Placental pericyte (primary cell): ENCODE measurements at places on chromosomes 7 and 10. TPM values are rescaled to one million over a fixed set of nuclear protein-coding genes. Genes with fewer than 3 reads are reported as not detected.

TMEM178B gene
- under 0.01 TPM in 1 of 2 replicates, not detected in the other for total RNA-seq

OTUD1 gene
- 5.6 and 10.3 TPM in 2 replicates for total RNA-seq

TET1 gene
- 7.3 and 8.1 TPM in 2 replicates for total RNA-seq

ELFN1 gene
- under 0.01 and 1.3 TPM in 2 replicates for total RNA-seq

ARHGAP21 gene
- total RNA-seq = 68.7 and 152 TPM in 2 replicates

CRYGN gene
- total RNA-seq = not detected in 2 replicates

PHKG1 gene
- total RNA-seq = 0.86 and 0.88 TPM in 2 replicates

VSTM2A gene
- not detected in 2 replicates for total RNA-seq

PRSS37 gene
- total RNA-seq = not detected in 2 replicates

CALHM1 gene
- total RNA-seq = not detected in 2 replicates

ATRNL1 gene
- 4.6 TPM in 1 of 2 replicates, not detected in the other for total RNA-seq

MMP21 gene
- not detected in 2 replicates for total RNA-seq

SPDYE11 gene
- not detected in 2 replicates for total RNA-seq

PSD gene
- total RNA-seq = 1.1 and 2.3 TPM in 2 replicates

NEUROG3 gene
- not detected in 2 replicates for total RNA-seq

TACC2 gene
- total RNA-seq = 6.8 and 24.5 TPM in 2 replicates
